T-cell (primary cell): ENCODE measurements at places on chromosomes 11 and 22.

GRCh38 chr11:31960126-31960525 lies 130.7 kb upstream of the RCN1 start:
- DNase-seq = no peak

GRCh38 chr11:126082251-126083109 lies 19.8 kb upstream of the CDON start:
- no peak for DNase-seq

DNA sequence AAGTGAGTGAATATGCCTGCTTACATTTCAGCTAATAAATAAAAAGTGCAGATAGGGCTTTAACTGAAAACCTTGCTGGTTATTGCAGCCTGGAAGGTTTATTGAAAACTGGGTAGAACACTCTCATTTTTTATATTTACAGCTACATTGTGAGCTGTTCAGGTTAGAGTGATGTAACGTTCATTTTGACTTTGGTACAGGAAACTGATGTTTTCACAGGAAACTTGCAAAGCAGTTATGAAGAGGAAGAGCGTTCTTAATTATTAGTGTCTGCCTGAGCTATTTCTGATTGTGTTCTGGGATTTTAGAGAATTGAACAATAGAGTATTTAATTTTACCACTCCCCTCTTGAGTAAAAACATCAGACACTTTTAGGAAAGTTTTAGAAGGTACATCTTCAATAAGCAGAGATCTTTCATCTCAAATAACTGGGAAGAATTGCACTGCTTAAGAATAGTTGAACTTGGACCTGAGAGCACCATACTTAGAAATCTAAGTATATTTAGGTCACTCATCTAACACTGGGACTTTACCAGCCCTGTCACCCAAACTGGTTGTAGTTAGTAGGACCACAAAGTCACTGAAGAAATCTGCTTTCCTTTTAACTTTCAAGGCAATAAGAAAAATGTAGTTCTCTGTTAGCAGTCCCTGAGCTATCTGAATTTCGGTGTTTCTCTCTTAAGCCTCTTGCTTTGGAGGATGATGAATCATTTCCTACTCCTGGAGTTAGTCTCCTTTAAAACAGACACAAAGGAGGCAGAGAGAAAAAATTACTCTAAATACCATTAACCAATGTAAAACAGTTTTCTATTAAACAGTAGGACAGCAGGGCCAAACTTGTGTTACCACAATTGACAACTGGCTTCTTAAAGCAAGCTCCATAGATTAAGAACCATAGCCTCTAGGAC lies 128.6 kb upstream of the DDI1 start:
- no peak for DNase-seq

DNA sequence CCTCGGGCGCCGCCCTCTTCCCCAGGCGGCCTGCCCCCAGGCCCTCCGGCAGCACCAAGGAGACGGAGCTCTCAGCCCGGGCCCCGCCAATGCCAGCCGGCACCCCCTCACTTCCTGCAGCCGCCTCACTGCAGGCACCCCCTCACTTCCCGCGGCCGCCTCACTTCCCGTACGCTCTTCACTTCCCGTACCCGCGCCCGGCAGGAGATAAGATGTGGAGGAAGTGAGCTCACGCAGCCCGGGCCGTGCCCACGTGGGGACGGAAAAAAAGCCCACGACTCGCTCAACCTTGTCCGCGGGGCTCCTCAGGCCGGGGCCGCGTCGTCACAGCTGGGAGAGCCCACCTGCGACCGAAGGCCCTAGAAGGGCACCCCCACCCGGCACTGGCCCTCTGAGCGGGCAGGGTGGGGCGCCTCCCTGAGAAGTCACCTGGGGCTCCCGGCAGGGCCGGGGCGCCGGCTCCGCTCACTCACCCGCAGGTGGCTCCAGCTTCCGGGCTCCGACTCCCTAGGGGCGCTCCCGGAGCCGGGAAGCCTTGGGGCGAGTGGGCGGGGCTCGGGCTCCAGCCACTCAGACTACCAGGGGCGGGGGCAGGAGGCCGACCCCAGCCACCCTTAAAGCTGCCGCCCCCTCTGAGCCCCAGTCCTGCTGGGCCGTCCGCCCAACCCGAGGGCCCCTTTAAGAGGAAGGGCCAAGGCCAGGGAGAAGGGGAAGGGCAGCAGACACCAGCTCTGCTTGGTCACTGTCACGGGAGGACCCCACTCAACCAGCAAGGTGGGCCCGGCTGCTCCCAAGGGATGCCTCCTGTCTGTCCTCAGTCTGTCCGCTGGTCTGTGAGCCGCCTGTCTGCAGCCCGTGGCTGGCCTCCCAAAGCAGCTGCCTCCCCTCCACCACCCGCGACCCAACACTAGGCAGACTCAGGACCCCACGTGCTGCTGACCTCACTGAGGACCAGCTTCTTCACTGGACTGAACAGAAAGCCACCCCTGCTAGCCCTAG lies 31.4 kb downstream of the PISD start:
- peak; percentile 91 for DNase-seq

GRCh38 chr11:120904116-120904515 lies 119.8 kb upstream of the TBCEL start:
- DNase-seq = no peak

DNA sequence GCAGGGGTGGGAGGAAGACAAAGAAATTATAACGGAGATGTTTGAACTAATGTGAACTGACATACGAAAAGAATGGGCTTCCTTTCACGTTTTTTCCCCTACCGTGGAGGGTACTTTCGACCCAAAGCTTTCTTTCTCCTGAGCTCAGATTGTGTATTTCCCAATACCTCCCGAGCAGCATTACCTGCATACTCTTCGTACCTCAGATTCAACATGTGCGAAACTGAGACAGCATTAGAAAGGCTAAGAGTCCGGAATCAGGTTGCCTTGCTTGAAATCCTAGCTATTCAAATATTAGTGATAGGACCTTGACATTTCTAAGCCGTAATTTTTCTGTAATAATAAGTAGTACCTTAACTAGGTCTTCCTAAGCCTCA lies 778 bp upstream of the PAK1 start:
- no peak for DNase-seq

DNA sequence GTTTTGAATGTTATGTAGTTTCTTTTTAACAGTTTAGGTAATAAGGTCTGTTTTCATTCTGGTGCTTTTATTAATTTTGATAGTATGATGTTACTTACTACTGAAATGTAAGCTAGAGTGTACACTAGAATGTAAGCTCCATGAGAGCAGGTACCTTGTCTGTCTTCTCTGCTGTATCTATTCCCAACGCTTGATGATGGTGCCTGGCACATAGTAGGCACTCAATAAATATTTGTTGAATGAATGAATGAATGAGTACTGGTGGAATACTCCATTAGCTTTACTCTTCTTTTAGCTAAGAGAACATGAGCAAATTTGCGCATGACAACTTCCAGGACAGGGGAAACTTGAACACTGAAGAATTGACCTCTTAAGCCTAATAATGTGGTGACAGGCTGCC lies 6.6 kb upstream of the NAT10 start:
- DNase-seq = no peak

DNA sequence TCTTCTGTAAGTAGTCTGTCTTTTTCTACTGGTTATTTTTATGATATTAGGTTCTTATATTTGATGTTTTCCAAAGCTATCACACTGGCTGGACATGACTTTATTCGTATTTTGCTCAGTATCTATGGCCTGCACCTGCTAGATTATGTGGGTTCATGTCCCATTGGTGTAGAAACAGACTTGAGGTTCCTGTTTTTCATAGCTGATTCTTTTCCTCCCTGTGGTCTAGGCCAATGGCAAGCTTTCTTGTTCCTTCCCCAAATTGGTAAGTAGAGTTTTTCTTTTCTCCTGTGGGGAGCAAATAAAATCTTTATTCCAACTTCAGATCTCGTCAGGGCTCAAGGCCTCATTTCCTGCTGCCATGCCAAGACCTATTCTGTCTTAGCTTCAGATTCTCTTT lies 30.2 kb upstream of the SWAP70 start:
- DNase-seq = no peak

GRCh38 chr11:122229481-122230384 lies 113.7 kb upstream of the BLID start:
- no peak for DNase-seq

- no peak for DNase-seq
Measured at GRCh38 chr11:114160894-114161293, 101.4 kb downstream of the ZBTB16 start.

DNA sequence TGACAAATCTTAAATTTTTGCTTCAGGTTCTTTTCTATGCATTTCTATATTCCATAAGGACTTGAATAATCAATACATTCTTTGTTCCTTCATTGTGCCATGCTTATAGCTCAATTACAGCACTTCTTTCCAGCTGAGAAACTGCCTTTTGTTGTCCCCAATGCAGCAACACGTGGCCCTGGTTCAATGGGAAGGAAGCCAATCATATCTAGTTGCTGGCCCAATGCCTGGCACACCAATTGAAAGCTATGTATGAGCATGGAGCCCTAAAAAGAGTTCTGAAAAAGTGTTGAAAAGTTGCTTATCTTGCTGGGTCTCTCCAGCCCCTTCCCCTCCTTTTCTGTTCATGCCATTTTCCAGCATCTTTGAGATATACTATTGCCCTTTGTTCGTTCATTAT lies 448.0 kb upstream of the FAT3 start:
- DNase-seq = no peak

DNA sequence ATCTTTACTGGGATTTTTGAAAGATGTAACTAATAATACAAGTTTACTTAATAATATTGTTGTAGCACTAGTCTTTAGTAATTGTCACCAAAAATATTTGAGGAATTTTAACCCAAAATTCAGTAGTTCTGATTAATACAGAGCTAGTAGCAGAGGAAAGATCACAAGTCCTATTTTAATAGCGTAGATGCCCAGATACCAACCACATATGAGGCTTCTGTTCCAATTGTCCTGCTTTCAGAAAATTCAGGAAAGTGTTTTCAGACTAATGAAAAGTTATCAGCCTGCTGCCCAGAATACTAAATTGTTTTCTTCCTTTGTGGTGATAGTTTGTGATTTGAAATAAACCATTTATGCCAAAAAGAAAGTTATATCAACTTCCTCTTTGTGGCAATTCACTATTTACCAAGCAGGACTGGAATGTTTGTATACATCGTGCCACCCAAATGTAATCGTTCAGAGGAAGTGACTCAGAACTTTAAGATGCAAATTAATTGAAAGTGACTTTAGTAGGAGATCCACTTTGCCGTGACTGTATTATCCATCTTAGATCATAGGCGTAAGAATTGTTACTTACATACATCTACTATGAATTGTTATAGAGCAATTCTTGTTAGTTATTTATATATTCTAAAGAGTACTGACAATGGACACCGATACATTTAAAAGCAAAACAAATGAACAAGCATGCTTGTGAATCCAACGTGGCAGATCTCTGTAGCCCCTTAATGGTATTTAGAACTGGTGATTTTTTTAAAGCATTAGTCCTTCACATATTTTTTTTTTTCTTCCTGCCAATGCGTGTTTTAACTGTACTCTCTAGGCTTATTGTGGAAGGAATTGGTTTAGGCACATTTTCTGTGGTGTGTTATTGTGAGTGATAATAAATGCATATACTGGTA lies 231.0 kb downstream of the DDX10 start:
- DNase-seq = no peak

DNA sequence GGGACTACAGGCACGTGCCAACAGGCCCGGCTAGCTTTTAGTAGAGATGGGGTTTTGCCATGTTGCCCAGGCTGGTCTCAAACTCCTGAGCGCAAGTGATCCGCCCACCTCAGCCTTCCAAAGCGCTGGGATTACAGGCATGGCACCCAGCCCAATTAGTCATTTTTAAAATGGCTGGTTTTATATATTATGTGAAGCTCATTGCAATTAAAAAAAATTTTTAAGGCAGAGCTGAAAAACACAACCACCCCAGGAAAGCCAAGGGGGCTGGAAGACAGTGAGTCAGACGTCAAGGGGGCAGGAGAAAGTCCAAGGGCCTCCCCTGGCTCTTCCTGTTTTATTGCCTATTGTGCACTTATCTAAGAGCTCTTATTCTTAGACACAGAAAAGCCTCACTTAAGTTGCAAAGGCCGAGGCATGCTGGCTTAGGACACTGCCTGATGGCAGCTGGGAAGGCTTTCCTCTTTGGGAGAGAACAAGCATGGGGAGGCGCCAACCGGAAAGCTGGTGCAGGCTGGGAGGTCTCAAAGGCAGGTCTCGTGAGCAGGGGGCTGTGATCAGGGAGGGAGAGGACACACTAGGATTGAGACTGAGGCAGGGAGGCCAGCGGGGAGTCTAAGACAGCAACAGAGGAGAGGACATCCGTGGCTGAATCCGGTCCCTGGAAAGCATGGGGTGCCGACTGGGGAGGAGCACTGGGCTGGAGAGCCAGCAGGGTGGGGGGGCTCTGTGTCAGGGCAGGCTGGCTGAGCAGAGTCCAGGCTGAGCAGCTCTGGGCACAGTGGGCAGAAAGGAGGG lies 11.1 kb upstream of the OSM start:
- DNase-seq = no peak

- no peak for DNase-seq
Measured at GRCh38 chr11:128854841-128855240, 12.3 kb downstream of the KCNJ1 start.

- DNase-seq = no peak
Measured at GRCh38 chr11:101169944-101170343, 40.3 kb upstream of the PGR start.

DNA sequence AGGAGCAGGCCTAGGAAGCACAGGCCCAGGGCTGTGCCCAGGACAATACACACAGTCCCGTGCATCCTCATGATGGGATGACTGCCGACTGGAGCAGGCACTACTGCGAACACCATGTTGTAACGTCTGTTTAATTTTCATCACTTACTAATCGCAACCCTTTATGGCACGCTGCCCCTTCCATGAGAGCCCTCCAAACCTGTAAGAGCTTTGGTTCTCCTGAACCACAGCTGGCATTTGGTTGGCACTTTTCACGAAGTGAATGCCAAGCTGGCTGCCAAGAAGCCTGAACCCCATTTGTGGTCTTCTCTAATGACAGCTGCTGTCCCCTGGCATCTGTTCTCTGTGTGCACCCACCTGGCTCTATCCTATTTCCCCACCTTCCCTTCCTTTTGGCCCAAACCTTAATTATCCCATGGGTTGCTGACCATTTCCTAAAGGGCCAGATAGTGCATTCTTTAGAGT lies 36.5 kb downstream of the APOL1 start:
- no peak for DNase-seq

- no peak for DNase-seq
Measured at GRCh38 chr11:816433-816779, 2.3 kb upstream of the PNPLA2 start.

- DNase-seq = no peak
Measured at GRCh38 chr22:17675584-17675983, 37.0 kb downstream of the BCL2L13 start.

DNA sequence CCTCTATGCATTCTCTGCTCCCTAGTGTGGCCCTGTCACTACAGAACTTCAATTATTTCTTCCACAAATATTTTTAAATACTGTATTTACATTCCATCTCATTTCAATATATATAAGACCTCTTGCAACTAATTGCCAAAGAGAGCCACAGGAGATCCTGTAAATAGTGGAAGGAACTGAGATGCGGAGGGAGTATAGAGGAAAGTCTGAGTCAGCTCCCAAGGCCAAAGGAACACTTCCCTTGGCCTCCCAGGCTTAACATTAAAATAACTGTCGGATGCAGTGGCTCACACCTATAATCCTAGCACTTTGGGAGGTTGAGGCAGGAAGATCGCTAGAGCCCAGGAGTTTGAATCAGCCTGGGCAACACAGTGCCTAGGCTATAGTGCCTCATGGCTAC lies 31.2 kb downstream of the RBFOX2 start:
- no peak for DNase-seq
